Midbrain (tissue), 1 donor: ENCODE measurements at places on chromosomes 6 and 20.

GRCh38 chr6:13730704-13731103 lies 19.1 kb upstream of the RANBP9 start:
- no peak for DNase-seq

DNA sequence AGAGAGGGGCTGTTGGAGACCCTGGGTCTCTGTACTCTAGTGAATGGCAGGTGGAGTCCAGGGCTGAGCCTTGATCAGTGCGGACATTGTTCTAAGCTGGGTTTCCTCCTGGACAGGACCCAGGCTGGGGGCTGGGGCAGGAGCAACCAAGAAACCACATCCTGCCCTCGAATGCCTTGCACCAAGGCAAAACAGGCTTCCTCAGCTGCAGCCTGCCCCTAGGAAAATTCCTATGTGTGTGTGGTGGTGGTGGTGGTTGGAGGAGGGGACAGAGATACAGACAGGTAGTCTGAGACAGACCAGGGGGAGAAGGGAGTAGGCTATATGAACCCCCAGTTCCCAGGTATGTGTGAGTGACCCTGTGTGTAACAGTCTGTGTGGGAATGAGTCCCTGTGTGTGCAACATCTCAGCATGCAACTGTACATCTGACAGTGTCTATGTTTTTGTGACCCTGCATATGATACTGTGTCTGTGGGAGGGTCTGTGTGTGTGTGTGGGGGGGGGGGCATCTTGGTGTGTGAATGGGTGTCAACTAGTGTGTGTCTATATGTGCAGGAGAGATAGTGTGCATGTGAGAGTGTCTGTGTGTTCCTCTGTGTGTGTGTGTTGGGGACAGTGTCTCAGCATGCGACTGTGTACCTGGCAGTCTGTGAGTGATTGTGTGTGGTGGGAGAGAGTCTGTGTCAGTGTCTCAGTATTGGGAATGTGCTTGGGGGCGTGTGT lies 3.0 kb downstream of the GLP1R start:
- no peak for DNase-seq

DNA sequence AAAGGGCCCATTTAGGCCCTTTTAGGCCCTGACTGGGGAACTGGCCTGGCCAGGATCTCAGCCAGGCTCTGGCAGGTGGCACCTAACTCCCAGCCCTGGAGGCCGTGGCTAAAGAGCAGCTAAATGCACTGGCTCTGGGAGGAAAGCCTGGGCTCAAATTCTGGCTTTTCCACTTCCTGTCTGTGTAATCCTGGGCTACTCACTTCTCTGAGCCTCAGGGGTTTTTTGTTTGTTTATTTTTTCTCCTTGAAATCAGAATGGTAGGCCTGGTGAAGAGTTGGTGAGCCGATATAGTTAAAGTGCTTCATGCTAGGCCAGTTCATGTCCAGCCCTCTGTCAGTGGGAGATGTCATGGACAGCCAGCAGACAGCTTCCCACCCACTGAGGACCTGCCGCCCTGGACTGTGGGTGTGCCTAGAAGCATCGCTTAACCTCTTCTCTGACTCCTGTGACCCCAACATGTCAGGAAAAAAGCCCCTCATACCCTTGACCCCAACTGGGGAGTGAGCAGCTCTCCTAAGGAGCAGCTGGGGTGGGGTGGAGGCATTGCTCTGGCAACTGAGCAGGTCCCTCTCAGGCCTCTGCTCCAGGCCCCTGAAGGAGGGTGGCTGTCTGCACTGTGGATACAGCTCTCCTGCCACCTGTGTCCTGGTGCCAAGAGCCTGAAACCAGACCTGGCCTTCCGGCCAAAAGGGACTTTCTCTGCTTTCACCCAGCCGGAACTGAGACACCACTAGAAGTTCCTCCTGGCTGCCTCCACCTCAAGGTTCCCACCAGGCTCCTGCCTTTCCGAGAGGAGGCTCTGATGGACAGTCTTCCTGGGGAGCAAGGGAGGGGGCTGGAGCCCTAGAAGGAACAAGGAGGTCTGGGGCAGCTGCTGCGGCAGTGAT lies 57.2 kb upstream of the MYL9 start:
- DNase-seq = no peak

DNA sequence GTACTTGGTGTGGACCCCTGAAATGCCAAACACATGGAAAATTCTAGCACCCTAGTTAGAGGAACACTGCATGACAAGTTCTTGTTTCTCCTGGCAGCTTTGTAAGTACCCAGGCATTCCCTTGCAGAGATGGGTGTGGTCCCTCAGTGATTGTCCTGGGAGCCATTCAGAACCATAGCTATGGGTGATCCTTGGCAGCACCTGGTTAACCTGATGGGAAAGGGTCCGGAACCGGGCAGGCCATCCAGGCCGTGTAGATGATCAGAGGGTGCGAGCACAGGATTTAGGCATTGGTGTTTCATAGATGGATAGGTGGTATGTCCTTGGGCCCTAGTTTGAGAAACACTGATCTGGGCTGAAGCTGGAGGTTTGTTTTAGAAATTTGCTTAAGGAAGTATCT lies 95.8 kb downstream of the RPP40 start:
- DNase-seq = no peak

GRCh38 chr20:40144581-40144980 lies 544.5 kb downstream of the MAFB start:
- DNase-seq = no peak

DNA sequence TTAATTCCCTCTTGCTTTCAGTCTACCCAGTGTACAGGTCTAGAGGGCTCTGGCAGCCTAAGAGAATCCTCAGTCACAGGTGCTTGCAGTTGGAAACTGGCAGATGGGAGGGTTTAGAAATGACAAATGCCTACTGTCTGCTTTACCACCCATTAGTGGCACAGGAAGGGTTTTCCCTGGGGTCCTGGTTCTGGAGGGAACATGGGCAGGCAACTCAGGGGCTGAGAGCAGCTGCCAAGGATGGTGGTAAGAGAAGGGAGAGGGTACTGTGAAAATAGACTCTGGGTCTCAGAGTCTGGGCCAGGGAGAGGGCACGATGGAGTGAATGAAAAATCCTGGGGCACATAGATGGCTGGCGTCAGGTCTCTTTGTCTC lies 103.5 kb downstream of the TCP11 start:
- no peak for DNase-seq

DNA sequence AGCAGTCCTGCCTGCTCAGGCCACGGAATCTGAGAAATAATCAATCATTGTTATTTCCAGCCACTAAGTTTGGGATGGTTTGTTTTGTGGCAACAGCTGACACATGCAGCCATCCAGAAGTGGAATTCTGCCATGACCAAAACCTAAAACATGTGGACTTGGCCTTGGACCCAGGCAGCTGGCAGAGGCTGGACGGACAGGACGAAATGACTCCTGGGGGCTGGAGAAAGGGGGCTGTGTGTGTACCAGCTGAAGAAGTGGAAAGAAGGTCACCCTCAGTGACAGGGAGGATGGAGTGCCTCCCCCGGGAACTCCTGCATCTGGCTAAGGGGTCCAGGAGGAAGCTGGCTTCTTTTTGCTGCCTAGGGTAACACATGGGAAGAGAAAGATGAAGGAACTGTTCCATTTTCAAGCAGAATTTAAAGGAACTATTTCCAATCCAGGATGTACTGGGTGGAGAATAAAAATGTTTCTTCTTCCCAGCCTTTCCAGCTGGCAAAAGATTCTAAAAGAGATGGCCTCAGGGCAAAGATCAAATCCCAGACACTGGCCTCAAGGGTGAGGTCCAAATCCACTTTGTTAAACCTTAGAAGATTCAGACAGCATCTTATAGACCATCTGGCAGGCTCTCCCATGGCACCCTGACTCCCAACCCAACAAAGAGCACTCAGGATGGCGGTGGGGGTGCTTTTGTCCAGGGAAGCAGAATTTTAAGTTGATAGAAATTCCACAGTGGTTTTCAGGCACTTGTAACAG lies 14.3 kb downstream of the SERPINB6 start:
- DNase-seq = no peak

DNA sequence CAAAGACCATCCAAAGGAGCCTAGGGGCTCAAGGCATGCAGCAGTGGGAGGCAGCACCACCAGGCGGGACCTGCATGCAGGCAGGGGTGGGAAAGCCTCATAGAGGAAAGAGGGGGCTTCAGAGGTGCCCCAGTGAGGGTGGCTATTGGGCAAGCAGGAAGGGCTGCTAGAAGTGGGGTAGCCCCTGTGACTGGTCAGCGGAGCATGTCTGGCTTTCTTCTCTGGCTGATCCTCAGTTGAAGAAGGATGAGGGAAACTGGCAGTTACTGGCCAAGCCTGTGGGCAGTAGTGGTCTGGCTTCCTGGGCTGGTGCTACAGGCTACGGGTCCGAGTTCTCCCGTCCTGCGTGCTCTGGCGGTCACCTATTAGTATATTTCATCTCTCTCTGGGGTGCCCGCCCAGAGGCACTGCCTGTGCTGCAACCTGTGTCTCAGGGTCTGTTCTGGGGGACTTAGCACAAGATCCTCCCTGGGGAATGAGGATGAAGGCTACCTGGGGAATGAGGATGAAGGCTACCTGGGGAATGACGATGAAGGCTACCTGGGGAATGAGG lies 35.9 kb upstream of the CST7 start:
- no peak for DNase-seq
